Stimulated activated CD8-positive, alpha-beta memory T cell treated with anti-CD3 and anti-CD28 coated beads, Interleukin-15, amount 100 ng/mL, for 4 hours (primary cell): ENCODE measurements at places on chromosomes 7 and 10.

GRCh38 chr10:28849821-28850220, 172.5 kb downstream of the BAMBI start:
- no peak for DNase-seq

- no peak for DNase-seq
These were observed 86.4 kb upstream of the JAZF1 start for GRCh38 chr7:28267012-28267411.

DNA sequence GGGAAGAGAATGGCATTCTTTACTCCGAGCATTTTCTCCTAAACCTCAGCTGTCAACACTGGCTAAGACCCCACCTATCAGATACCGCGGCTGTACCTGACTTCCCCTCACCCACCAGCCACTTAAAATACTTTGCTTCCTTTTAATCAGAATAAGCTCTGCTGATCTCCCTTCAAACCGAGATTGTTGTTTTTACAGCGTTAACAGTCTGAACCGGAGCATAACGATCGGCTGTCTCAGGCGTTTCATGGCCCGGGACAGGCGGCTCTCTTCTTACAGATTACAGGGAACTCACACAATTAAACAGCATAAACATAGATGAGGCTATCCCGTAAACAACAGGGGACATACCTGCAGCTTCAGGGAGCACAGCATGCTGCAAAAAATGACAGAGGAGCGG, 174.3 kb upstream of the RNF32 start:
- DNase-seq, result no peak

GRCh38 chr7:158133515-158134271, 453.9 kb downstream of the PTPRN2 start:
- DNase-seq, result no peak

DNA sequence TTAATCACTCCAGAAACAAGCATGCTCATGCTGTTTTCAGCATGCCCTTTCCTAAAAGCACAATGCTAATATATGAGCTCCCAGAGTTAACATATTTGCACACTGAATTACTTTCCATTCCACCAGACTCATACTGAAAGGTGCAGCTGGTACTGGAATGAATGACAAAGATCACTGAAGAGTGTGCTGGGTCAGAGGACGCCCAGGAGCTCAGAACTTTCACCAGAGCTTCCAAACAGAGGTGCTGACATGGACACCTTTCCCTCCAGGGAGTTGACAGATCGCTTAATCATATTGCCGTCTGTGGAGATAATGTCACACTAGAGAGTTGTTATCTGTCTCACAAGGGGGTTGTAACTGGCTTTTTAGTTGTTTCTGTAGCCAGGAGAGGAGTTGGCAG, 292.9 kb downstream of the LHFPL3 start:
- DNase-seq, result no peak

- no peak for DNase-seq
These were observed 25.5 kb upstream of the MNX1 start for GRCh38 chr7:157035979-157036378.

DNA sequence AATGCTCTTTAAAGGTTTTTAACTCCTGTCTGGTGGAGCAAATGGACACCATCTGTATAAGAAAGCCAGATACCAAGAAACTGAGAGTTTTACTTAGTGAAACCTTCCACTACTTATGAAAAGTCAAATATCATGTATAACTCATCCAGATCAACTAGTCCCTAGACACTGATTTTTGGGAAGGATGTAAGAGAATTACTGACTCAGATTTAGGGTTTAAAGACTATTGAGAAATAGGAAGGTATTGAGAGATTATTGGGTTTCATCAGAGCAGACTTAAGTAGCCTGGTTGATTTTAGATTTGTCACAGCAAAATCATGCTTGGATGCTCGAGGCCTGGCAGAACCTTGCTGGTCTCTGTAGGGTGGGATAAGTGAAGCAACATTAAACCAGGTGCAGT, 3.1 kb downstream of the CSTF2T start:
- DNase-seq, result no peak

GRCh38 chr10:5788969-5789368, 24.3 kb downstream of the GDI2 start:
- no peak for DNase-seq

GRCh38 chr10:6473430-6473829, 106.6 kb downstream of the PRKCQ start:
- DNase-seq, result no peak

- no peak for DNase-seq
These were observed 6.0 kb downstream of the IL15RA start for GRCh38 chr10:5971315-5971832.

DNA sequence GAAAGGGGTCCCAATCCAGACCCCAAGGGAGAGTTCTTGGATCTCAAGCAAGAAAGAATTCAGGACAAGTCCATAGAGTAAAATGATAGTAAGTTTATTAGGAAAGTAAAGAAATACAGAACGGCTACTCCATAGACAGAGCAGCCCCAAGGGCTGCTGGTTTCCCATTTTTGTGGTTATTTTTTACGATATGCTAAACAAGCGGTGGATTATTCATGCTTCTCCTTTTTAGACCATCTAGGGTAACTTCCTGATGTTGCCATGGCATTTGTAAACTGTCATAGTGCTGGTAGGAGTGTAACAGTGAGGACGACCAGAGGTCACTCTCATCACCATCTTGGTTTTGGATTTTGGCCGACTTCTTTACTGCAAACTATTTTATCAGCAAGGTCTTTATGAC, 1033.4 kb downstream of the SORCS3 start:
- no peak for DNase-seq

DNA sequence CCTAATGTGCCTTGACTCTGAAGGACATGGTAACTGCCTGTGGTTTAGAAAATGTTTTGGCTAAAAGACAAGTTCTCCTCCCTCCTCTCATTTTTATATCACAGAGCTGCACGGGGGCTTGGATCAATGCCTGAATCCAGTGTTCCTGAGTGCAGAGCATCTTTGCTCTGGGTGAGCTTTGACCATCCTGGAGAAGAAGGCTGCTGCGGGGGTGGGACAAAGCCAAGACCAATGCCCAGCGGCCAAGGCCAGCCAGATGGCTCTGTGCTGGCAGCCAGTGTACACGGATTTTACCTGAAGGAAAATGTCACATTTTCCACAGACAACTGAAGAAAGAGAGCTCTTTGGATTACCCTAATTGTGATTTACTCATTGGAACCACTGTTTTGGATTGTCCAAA, 102.0 kb upstream of the TARP start:
- DNase-seq, result no peak

- DNase-seq, result no peak
These were observed 37.8 kb upstream of the CACUL1 start for GRCh38 chr10:118792526-118792925.

GRCh38 chr7:108660465-108660864, 90.8 kb downstream of the DNAJB9 start:
- DNase-seq, result no peak

DNA sequence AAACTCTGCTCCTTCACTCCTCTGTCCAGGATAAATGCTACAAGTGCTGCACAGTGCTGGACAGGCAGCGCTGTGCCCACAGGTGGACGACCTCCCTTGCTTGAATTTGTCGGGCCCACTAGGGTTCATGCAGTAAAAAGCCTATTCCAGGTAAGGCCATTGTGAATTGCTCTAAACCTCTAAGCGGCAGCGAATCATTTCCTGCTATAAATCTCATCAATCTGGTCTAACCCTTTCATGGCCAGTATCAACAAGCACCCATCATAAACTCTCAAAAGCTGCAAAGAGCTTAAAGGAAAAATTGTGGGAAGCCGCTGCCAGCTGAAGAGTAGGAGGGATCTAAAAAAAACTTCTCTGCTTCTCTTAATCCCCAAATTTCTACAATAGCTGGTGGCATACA, 134.2 kb downstream of the SLC25A13 start:
- no peak for DNase-seq

DNA sequence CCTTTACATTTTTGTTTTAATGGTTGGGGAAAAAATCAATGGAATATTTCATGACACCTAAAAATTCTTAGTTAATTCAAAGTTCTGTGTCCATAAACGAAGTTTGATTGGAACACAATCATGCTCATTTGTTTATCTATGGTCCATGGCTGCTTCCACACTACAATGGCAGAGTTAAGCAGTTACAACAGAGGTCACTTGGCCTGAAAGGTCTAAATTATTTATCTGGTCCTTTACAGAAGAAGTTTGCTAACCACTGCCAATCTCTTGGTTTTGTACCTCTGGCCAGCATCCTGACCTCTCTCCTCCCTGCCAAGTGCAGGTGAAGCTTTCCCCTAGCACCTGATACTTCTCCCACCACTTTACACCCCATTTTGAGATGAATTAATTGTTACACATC, 61.5 kb downstream of the SRPK2 start:
- no peak for DNase-seq

DNA sequence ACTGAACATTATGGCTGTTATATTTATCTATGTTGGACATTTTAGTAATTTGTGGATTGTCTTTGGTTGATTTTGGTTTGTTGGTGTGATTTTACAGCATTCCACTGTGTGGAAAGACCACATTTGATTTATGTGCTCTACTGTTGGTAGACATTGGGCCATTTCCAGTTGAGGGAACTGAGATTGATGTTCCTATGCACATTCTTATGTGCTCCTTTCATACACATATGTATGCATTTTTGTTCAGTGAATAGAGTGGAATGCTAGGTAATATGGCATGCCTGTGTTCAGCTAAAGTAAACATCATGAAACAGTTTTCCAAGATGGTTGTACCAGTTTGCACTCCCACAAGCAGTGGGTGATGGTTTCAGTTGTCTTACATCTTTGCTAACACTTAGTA, 15.1 kb downstream of the CACNB2 start:
- no peak for DNase-seq

DNA sequence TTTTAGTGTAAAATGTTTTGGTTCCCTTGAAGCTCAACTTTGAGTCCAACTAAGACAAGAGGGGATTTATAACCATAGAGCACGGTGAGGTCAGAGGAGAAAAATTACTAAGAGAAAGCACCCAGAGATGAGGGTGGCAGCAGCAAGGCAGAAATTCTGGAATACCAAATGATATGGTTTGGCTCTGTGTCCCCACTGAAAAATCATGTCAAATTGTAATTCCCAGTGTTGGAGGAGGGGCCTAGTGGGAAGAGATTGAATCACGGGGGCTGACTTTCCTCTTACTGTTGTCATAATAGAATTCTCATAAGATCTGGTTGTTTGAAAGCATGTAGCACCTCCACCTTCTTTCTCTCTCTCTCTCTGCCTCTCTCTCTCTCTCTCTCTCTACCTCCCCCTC, 19.4 kb upstream of the AKR1C1 start:
- no peak for DNase-seq

- DNase-seq, result no peak
These were observed 9.0 kb downstream of the AGAP3 start for GRCh38 chr7:151095123-151095797.

GRCh38 chr10:62554632-62555199, 180.5 kb downstream of the ZNF365 start:
- DNase-seq, result no peak

GRCh38 chr7:137928626-137929025, 73.3 kb downstream of the CREB3L2 start:
- DNase-seq, result no peak

DNA sequence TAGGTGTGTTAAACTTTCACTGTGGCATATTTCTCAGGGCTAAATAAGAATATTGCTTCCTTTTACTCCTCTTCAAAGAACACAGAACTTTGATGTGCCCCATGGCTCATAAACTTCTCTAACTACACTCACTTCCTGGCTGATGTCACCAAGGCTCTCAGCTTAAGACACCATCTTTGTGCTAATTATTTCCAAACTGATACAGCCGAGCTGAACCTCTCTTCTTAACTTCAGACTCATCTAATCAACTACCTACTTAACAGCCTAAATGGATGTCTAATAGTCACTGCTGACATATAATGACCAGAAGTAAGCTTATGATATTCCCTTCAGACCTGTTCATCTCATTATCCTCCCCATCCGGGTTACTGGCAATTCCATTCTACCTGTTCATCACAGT, 3.6 kb downstream of the C10orf67 start:
- no peak for DNase-seq

GRCh38 chr7:22173685-22174573, 183.0 kb downstream of the RAPGEF5 start:
- DNase-seq, result no peak

DNA sequence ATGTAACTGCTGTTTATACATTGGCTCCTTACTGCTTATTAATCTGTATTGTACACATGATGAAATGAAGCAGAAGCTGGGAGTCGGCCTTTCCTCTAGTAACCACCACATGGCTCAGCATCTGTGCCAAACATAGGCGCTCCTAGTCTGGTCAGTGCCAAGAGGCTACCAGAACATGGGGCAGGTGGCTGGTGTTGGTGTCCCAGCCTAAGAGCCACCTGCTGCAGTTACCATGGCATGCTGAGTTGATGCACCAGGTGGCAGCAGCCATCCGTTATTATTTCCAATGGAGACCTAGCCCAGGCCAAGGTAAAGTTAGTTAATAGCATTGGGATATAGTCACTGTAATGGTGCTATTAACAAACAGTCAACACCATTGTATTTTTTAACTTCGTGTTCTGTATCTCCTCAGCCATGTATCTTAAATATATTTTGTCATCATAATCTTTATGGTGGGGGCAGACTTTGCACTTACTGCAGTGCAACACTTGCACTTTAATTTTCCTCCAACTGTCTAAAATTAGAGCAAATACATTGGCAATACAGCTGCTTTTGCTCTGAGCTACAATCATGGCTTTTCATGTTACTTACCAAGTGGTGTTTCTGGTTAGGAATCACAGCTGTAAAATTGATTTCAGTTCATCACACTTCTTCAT, 33.1 kb downstream of the HBP1 start:
- no peak for DNase-seq

DNA sequence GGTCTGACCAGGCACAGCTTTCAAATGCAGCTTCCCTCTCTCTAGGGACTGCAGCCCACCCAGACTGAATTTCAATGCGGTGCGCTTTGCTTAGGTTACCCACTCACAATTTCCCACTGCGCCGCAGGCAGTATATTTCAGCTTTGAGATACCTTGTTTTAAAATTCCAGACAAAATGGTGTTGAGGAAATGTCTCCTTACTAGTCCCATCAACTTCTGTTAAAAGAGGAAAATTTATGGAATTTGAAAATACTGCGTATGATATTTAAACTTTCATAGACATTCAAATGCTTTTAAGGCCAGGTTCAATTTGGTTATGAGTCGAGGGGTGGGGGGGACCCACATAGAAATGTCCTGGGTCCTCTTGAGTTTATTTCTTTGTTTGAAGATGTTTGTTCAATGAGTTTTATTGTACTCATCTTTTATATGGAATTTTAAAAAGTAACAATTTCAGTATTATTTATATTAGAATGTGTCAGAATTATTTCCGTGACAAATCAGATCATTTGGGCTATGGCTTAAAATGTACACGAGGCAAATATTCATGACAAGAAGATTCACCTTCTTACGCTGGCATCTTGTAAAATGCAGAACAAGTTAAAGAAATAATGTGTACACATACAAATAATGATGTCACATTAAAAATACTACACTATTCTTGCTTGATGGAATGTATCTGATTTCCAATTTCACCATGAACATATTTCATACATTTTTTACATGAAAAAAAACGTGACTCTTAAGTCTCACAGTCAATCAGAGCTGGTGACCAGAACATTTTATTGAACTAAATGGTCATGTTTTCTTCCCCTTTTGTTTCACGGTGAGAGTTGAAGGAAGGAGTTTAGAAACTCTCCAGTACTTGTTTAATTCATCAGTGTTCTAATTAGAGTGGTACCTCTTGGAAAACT, 1.3 kb downstream of the IKZF1 start:
- DNase-seq, result no peak

- DNase-seq, result no peak
These were observed 31.8 kb upstream of the LSM8 start for GRCh38 chr7:118152149-118152548.

GRCh38 chr10:63751836-63752235, 230.6 kb downstream of the REEP3 start:
- no peak for DNase-seq
